ENCODE measurements at places on chromosomes 3 and 15. TPM values are rescaled to one million over a fixed set of nuclear protein-coding genes. Genes with fewer than 3 reads are reported as not detected.

Gene HHATL
- polyA plus RNA-seq = not detected

Gene CHRM5
- polyA plus RNA-seq = 0.05 TPM

Gene ISLR
- 124 TPM for polyA plus RNA-seq

Gene IL12A
- 1.6 TPM for polyA plus RNA-seq

Gene TM4SF4
- polyA plus RNA-seq = 0.48 TPM

Gene CCRL2
- polyA plus RNA-seq = not detected

Gene HGD
- polyA plus RNA-seq = not detected

Gene EPB42
- not detected for polyA plus RNA-seq

Gene ZNF501
- 3.8 TPM for polyA plus RNA-seq

Gene RAB5A
- 80.9 TPM for polyA plus RNA-seq

Gene CHAC1
- 47.2 TPM for polyA plus RNA-seq

Gene DCLK3
- not detected for polyA plus RNA-seq

Gene NPAP1
- polyA plus RNA-seq = not detected

Gene MRPL46
- polyA plus RNA-seq = 38.4 TPM

Gene ROBO2
- not detected for polyA plus RNA-seq

Gene IL17RD
- 0.42 TPM for polyA plus RNA-seq

Gene SLC28A2
- not detected for polyA plus RNA-seq

Gene CD96
- polyA plus RNA-seq = not detected

Gene THRB
- 3.3 TPM for polyA plus RNA-seq

Measured in GM23248 (cell line).